ENCODE measurements at places on chromosomes 7 and 10. TPM values are rescaled to one million over a fixed set of nuclear protein-coding genes. Genes with fewer than 3 reads are reported as not detected.
A peak's percentile ranks its signal among the peaks of the same experiment; 100 is the strongest.

GRCh38 chr7:140990193-140990962 is 24.4 kb downstream of the MRPS33 start:
- H3K4me3 ChIP-seq: no peak overlapping the region
- H3K27ac ChIP-seq: no peak overlapping the region
- no peaks in the 10 kb centered on the region for H3K36me3 ChIP-seq
- DNase-seq: no peak
- H3K4me1 ChIP-seq: peaks cover 8% of the 10 kb centered on the region

DNA sequence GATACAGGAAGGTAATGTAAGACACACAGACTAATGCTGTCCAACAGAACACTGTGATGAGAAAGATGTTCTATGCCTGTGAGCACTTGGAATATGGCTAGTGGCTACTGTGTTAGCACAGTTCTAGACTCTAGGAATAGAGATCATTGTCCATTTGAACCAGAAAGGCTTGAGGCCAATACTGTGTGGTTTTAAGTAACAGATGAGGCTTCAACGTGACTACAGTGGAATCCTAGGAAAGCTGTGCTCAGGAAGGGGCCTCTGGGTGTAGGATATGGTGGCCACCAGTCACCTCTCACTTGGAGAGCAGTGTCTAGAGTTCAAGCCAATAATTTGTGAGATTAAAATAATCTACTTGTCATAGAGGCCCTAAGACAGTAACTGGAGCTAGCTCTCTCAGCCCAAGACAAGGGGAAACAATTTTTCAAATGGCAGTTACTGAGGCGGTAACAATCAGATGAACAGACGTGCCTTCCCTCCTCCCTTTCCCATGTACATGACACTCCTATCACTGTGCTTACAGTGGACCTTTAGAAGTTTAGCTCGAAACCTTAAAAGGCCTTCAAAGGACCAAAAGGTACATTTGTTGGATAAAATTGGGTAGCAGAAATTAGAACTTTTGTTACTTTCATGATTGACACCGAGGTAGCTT is 10.2 kb downstream of the ZDHHC16 start:
- DNase-seq: no peak
- no peak overlapping the region for H3K4me3 ChIP-seq
- no peaks in the 10 kb centered on the region for H3K27me3 ChIP-seq
- no peak overlapping the region for H3K27ac ChIP-seq

- H3K4me3 ChIP-seq: no peak overlapping the region
- DNase-seq: no peak
- H3K27ac ChIP-seq: peak overlapping the region; percentile 58
- no peaks in the 10 kb centered on the region for H3K27me3 ChIP-seq
Observed at GRCh38 chr10:79088176-79088575, 19.4 kb downstream of the ZMIZ1 start.

Gene EMX2
- total RNA-seq: not detected

Gene GDF2
- 26.9 TPM for total RNA-seq

Gene PDSS1
- total RNA-seq: 7.0 TPM

Measured in liver (tissue), 10 donors.